ENCODE measurements at places on chromosomes 3 and 15. TPM values are rescaled to one million over a fixed set of nuclear protein-coding genes. Genes with fewer than 3 reads are reported as not detected.
A peak's percentile ranks its signal among the peaks of the same experiment; 100 is the strongest.

DNA sequence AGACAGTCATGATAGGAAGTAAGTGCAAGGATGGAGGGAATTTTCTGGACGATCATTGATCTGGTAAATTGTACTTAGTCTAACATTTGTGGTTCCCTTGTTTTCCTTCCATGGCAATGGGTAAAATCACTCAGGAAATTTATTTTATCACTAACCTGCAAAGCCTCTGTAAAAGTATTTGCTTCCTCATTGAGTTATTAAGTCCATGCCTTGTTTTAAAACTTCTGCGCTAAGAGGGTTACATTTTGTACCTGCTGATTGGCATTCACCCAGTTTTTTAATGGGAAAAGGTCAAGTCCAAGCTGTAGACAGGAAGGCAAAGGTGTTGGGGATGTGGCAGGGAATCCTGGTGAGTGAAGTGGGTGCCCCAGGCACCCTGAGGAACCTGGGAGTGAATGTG lies 146.2 kb upstream of the NR2F2 start:
- H3K36me3 ChIP-seq, result no peaks in the 10 kb centered on the region
- H3K4me1 ChIP-seq, result no peaks in the 10 kb centered on the region
- no peak overlapping the region for H3K27ac ChIP-seq
- DNase-seq, result no peak

- H3K27ac ChIP-seq, result no peak overlapping the region
- H3K4me3 ChIP-seq, result no peak overlapping the region
- no peak for DNase-seq
- peaks cover 12% of the 10 kb centered on the region for H3K4me1 ChIP-seq
- H3K36me3 ChIP-seq, result no peaks in the 10 kb centered on the region
Measured at GRCh38 chr3:20104167-20104661, 64.0 kb downstream of the KAT2B start.

DNA sequence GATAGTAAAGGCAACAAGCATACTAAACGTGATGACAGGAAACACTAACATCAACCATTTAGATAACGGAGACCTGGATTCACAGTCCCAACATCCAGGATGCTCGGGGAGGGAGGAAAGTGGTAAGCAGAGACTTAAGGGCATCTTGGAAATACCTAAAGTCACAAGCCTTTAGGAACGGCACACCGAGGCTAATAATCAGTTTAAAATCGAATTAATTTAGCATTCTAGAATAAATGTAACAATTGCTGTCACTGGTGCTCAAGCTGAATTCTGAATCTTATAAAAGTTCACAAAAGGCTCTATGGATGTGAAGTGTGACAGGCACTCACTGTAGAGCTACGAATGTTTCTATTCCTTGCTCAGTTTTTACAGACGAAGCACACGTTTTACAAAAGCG lies 1.3 kb downstream of the CD47 start:
- H3K27me3 ChIP-seq, result no peaks in the 10 kb centered on the region
- peak overlapping the region; percentile 96 for H3K4me3 ChIP-seq
- H3K36me3 ChIP-seq, result no peaks in the 10 kb centered on the region
- DNase-seq, result peak; percentile 29

The CHRM5 gene
- 0.04 TPM for total RNA-seq

- no peaks in the 10 kb centered on the region for H3K36me3 ChIP-seq
- H3K27me3 ChIP-seq, result no peaks in the 10 kb centered on the region
- no peak overlapping the region for H3K27ac ChIP-seq
- H3K4me3 ChIP-seq, result no peak overlapping the region
- H3K4me1 ChIP-seq, result peaks cover 25% of the 10 kb centered on the region
Measured at GRCh38 chr15:42090781-42091180, 3.6 kb downstream of the PLA2G4D start.

The ITGA11 gene
- total RNA-seq, result not detected

DNA sequence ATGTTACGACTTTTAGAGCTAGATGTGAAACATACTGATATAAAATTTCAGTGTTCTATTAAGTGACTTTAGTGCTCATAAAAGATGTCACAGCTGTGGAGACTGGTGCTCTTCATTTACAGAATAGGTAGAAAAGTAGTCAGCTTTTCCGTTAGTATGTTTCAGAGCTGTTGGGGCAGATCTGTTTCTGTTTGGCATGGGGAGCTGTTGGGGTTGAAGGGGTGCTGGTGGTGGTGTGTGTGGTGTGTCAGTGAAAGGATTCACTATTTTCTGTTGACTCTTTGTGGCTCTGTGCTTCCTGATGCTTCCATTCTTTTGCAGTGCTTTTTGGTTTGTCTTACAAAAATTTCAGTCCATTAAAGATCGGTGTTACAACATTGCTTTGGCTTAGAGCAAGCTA lies 3.2 kb downstream of the UBE2E2 start:
- DNase-seq, result no peak
- H3K27ac ChIP-seq, result no peak overlapping the region
- peaks cover 12% of the 10 kb centered on the region for H3K4me1 ChIP-seq
- H3K27me3 ChIP-seq, result no peaks in the 10 kb centered on the region

DNA sequence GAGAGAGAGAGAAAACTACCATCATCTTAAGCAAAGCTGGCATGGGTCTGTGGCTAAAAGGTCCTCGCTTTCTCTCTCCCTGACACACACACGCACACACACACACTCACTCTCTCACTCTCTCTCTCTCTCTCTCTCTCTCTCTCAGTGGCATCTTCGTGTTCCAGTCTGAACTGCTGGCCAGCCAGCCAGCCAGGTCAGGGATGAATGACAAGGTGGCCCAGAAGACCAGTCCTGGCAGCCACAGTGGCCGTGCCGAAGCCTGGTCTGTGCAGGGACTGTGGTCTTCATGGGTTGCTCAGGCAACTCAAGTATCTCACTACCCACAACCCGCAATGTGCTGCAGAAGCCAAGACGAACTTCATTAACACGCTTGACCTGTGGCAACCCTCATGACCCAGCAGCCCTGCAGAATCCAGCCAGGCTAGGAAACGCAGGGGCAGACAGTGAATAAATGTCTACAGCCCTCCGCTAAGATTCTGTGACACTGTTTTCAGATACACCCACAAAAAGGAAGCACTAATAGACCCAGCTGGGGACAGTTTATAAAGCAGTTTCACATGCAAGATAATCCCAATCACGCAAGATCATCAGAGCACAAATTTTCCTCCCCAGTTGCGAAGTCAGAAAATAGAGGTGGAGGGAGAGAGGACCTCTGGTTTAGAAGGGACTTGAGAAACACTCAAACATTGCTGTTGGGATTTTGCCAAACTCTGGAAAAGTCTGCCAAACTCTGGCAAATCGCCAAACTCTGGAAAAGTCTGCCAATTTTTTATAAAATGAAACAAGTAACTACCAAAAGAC lies 66.4 kb downstream of the XXYLT1 start:
- H3K27ac ChIP-seq, result no peak overlapping the region
- H3K4me1 ChIP-seq, result no peaks in the 10 kb centered on the region
- no peaks in the 10 kb centered on the region for H3K27me3 ChIP-seq
- H3K36me3 ChIP-seq, result 0 out of 2 replicates have a peak, but pooled peaks cover 3% of the 10 kb centered on the region

GRCh38 chr3:65732051-65732935 lies 306.4 kb downstream of the MAGI1 start:
- DNase-seq, result peak; percentile 64
- H3K4me1 ChIP-seq, result no peaks in the 10 kb centered on the region
- H3K36me3 ChIP-seq, result no peaks in the 10 kb centered on the region
- H3K4me3 ChIP-seq, result no peak overlapping the region
- H3K27me3 ChIP-seq, result no peaks in the 10 kb centered on the region

DNA sequence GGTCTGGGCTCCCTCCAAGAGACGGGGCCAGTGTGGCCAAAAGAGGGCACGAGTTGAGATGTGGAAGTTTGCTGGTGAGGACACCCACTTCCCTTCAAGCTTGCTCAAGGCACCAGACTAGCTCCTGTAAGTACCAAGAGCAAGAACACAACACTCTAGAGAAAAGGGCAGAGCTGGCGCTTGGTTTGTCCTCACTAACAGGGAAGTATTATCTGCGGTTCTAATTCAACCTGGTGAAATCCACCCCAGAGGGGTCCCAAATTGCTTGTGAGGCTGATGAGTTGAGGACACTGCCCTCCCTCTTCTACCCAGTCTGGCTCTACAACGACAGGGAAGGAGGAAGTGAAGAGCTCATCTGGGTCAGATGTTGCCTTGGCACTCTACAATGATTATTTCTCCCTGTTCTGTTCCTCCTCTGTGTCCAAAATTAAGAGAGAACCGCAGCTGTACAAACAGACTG lies 16.9 kb upstream of the FSIP1 start:
- no peak overlapping the region for H3K4me3 ChIP-seq
- no peak for DNase-seq
- H3K4me1 ChIP-seq, result no peaks in the 10 kb centered on the region
- no peaks in the 10 kb centered on the region for H3K36me3 ChIP-seq
- no peak overlapping the region for H3K27ac ChIP-seq

- H3K27ac ChIP-seq, result no peak overlapping the region
- H3K4me1 ChIP-seq, result peaks cover 27% of the 10 kb centered on the region
- peaks cover 36% of the 10 kb centered on the region for H3K36me3 ChIP-seq
- no peaks in the 10 kb centered on the region for H3K27me3 ChIP-seq
Measured at GRCh38 chr3:27428446-27428845, 55.7 kb downstream of the SLC4A7 start.

DNA sequence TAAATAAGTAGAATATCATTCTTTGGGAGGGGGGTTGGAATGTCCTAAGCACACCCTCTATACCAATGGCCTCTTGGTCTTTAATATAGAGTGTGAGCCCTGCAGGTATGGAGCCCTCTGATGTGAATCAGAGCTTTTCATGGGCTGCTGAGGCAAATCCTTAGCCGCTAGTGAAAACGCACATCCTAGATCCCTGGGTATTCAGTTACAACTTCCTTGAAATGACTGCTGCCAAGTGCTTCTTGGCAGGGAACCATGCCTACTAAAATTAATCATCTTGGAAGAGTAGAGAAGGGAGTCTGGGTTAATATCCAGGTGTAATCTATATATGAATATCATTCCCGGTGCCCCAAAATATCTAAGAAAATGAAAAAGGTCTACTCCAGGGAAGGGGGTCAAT lies 109.1 kb downstream of the POLQ start:
- peaks cover 36% of the 10 kb centered on the region for H3K36me3 ChIP-seq
- peak; percentile 70 for DNase-seq
- H3K27me3 ChIP-seq, result no peaks in the 10 kb centered on the region
- H3K27ac ChIP-seq, result no peak overlapping the region
- H3K4me3 ChIP-seq, result no peak overlapping the region
- no peaks in the 10 kb centered on the region for H3K4me1 ChIP-seq

DNA sequence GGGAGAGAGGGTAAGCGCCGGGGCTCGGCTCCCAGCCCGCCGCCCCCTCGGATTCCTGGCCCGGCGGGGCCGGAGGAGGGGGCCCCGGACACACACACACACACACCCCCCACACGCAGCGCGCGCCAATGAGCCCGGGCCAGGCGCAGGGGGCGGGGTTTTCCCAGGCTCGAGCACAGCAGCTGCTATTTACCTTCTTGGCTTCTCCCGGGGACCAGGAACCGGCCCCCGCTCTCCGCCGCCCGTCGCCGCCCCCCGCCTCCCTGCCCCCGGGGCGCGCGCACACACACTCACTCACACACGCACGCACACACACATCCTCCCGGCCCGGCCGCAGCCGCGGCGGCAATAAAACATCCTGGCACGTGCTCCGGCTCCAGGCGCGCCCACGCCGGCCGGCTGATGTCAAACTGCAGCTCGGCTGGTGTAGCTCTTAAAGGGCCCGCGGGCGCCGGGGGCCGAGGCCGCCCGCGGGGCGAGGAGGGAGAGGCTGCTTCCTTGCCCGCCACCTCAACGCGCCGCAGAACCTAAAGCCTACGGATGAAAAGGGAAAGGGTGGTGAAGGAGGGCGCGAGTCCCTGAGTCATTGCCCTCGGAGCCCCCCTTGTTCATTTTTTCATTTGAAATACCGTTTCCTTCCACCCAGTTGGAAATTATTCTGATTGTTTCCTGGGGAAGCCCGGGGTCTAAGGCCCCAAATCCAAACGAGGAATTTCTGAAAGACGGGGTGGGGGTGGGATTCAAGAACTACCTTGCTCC lies 1.0 kb upstream of the HES1 start:
- no peaks in the 10 kb centered on the region for H3K27me3 ChIP-seq
- H3K4me1 ChIP-seq, result peaks cover 58% of the 10 kb centered on the region
- H3K4me3 ChIP-seq, result peak overlapping the region; percentile 89
- DNase-seq, result peak; percentile 97
- H3K36me3 ChIP-seq, result peaks cover 18% of the 10 kb centered on the region

DNA sequence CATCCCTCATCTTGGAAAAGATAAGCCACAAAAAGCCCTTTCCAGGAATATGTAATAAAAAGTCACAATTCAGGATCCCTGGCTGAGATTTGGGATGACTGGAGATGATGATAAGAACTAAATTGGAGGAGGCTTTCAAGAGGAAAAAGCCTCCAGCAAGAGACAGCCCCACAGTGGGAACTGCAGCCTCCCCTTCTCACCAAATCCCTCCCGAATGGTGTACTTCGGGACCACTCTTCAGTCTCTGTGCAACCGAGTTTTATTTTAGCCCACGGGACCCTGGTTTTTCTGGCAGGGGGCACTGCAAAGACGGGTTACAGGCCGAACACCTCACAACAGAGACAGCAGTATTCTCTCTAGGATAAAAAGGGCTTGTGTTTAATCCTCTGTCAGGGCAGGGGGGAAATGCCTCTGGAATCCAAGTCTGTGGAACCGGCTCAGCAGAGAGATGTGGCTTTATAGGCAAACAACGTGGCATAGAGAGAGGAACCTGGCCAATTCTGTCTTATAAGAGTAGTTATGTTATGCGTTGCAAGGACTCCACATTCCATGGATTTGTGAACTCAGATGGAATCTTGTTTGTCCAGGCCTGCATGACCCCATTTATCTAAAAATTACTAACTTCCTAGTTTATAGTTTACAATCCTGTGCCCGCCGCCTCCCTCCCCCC lies 1.2 kb upstream of the LMCD1 start:
- peaks cover 78% of the 10 kb centered on the region for H3K4me1 ChIP-seq
- H3K36me3 ChIP-seq, result no peaks in the 10 kb centered on the region
- H3K27me3 ChIP-seq, result no peaks in the 10 kb centered on the region
- H3K4me3 ChIP-seq, result peak overlapping the region; percentile 50
- DNase-seq, result peak; percentile 94

- H3K4me1 ChIP-seq, result peaks cover 24% of the 10 kb centered on the region
- H3K27ac ChIP-seq, result peak overlapping the region; percentile 67
- H3K27me3 ChIP-seq, result no peaks in the 10 kb centered on the region
- H3K36me3 ChIP-seq, result no peaks in the 10 kb centered on the region
- DNase-seq, result peak; percentile 27
Measured at GRCh38 chr15:31487811-31488436, 161.3 kb downstream of the KLF13 start.

The TYRO3 gene
- 23.5 TPM for total RNA-seq

GRCh38 chr3:53192608-53193007 lies 31.6 kb downstream of the PRKCD start:
- DNase-seq, result no peak
- peaks cover 29% of the 10 kb centered on the region for H3K4me1 ChIP-seq
- no peaks in the 10 kb centered on the region for H3K27me3 ChIP-seq
- H3K36me3 ChIP-seq, result peaks cover 14% of the 10 kb centered on the region

- H3K4me3 ChIP-seq, result no peak overlapping the region
- no peak for DNase-seq
- no peaks in the 10 kb centered on the region for H3K36me3 ChIP-seq
- peaks cover 26% of the 10 kb centered on the region for H3K4me1 ChIP-seq
Measured at GRCh38 chr15:96123630-96124187, 206.8 kb upstream of the NR2F2 start.
